ENCODE measurements at places on chromosomes 1 and 21. TPM values are rescaled to one million over a fixed set of nuclear protein-coding genes. Genes with fewer than 3 reads are reported as not detected.

The CASP9 gene
- total RNA-seq, result 5.8 TPM

The HTR1D gene
- total RNA-seq, result 12.2 TPM

The NDUFS5 gene
- total RNA-seq, result 465 TPM

The MROH9 gene
- total RNA-seq, result not detected

The GPA33 gene
- total RNA-seq, result not detected

The PPIAL4G gene
- not detected for total RNA-seq

The LCE1F gene
- not detected for total RNA-seq

The C1orf216 gene
- total RNA-seq, result 13.8 TPM

The CITED4 gene
- total RNA-seq, result 62.6 TPM

The TTC22 gene
- not detected for total RNA-seq

The PSRC1 gene
- total RNA-seq, result 22.7 TPM

The SLC25A24 gene
- total RNA-seq, result 33.0 TPM

The USH2A gene
- total RNA-seq, result not detected

The CFAP74 gene
- total RNA-seq, result not detected

The THEM5 gene
- not detected for total RNA-seq

Data from A549 treated with CpdA at 1 μM for 4 hours (cell line).